A549 treated with Mapracorat at 1 μM for 4 hours (cell line): ENCODE measurements at places on chromosomes 16 and 17. TPM values are rescaled to one million over a fixed set of nuclear protein-coding genes. Genes with fewer than 3 reads are reported as not detected.

The SEPTIN12 gene
- total RNA-seq: not detected in 5 replicates

The KRTAP2-3 gene
- total RNA-seq: 0.22 TPM in 1 of 5 replicates, not detected in the others

The EXOC7 gene
- total RNA-seq: 53.7 to 67.5 TPM (median 64.7 TPM) in 5 replicates

The HEATR9 gene
- not detected in 5 replicates for total RNA-seq

The PHOSPHO1 gene
- total RNA-seq: 0.44 to 0.85 TPM (median 0.48 TPM) in 5 replicates

The MT1H gene
- not detected in 5 replicates for total RNA-seq

The CBX8 gene
- 9.4 to 18.3 TPM (median 16.9 TPM) in 5 replicates for total RNA-seq

The NETO2 gene
- total RNA-seq: 77.7 to 85.9 TPM (median 81.6 TPM) in 5 replicates

The TBC1D3H gene
- not detected in 5 replicates for total RNA-seq

The ITGB3 gene
- total RNA-seq: 2.2 to 5.5 TPM (median 4.4 TPM) in 5 replicates

The IKZF3 gene
- total RNA-seq: not detected in 5 replicates

The USP43 gene
- total RNA-seq: 3.7 to 5.1 TPM (median 4.0 TPM) in 5 replicates

The CPSF4L gene
- not detected in 5 replicates for total RNA-seq

The EVI2B gene
- 0.07 to 0.08 TPM in 2 of 5 replicates, not detected in the others for total RNA-seq

The ST6GALNAC2 gene
- 0.23 to 0.61 TPM (median 0.33 TPM) in 5 replicates for total RNA-seq

The HOXB3 gene
- total RNA-seq: 4.2 to 6.1 TPM (median 5.1 TPM) in 5 replicates

The ST6GALNAC1 gene
- 0.21 to 0.49 TPM (median 0.37 TPM) in 5 replicates for total RNA-seq

The ARL5C gene
- not detected in 5 replicates for total RNA-seq

The IL32 gene
- 21.6 to 34.9 TPM (median 26.1 TPM) in 5 replicates for total RNA-seq

The C16orf74 gene
- 12.3 to 19.5 TPM (median 15.1 TPM) in 5 replicates for total RNA-seq

The GGNBP2 gene
- 59.6 to 69.1 TPM (median 66.3 TPM) in 5 replicates for total RNA-seq

The COG1 gene
- 19.9 to 23.7 TPM (median 21.0 TPM) in 5 replicates for total RNA-seq

The TMC7 gene
- total RNA-seq: 6.2 to 8.8 TPM (median 7.4 TPM) in 5 replicates

The AATK gene
- 0.25 to 0.65 TPM (median 0.33 TPM) in 5 replicates for total RNA-seq

The C16orf96 gene
- 0.03 to 0.06 TPM (median 0.05 TPM) in 3 of 5 replicates, not detected in the others for total RNA-seq

The RCVRN gene
- total RNA-seq: not detected in 5 replicates

The SGCA gene
- 0.60 to 2.7 TPM (median 1.6 TPM) in 5 replicates for total RNA-seq

The PCYT2 gene
- total RNA-seq: 13.8 to 19.1 TPM (median 17.3 TPM) in 5 replicates

The MFSD11 gene
- total RNA-seq: 19.4 to 21.8 TPM (median 20.4 TPM) in 5 replicates

The SULT1A1 gene
- 5.3 to 6.6 TPM (median 5.5 TPM) in 5 replicates for total RNA-seq

The TMIGD1 gene
- total RNA-seq: not detected in 5 replicates

The ETV4 gene
- total RNA-seq: 49.1 to 61.9 TPM (median 55.9 TPM) in 5 replicates

The KRTAP3-2 gene
- 0.22 to 0.42 TPM (median 0.37 TPM) in 3 of 5 replicates, not detected in the others for total RNA-seq

The RFNG gene
- 16.0 to 26.0 TPM (median 24.2 TPM) in 5 replicates for total RNA-seq

The C16orf89 gene
- not detected in 5 replicates for total RNA-seq

The GSDMA gene
- not detected in 5 replicates for total RNA-seq

The FBXW10B gene
- total RNA-seq: 1.4 to 4.6 TPM (median 2.3 TPM) in 5 replicates

The SPEM2 gene
- not detected in 5 replicates for total RNA-seq
